Brain (organoid and tissue), 16 donors: ENCODE measurements at places on chromosomes 6 and 20.

DNA sequence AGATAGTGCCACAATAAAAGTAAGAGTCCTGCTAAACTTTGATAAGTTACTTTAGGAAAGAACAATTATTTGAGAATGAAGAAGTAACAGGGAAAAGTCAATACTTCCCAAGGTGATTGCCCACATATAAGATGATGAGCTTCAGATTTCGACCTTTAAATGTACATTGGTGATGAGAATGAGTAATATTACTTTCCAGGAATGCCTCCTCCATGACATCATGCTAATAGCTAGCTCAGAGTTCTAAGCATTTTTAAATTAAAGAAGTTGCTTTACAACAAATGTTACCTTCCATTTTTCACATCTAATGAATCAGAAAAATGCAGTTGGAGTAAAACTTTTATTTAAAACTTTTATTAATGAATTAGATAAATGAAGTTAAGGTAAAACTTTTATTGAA, 22.5 kb upstream of the OPN5 start:
- DNase-seq = no peak

- DNase-seq = no peak
Observed at GRCh38 chr20:602111-602970, 7.8 kb downstream of the TCF15 start.

GRCh38 chr20:57048027-57048869, 218.2 kb downstream of the BMP7 start:
- DNase-seq = no peak

- no peak for DNase-seq
Observed at GRCh38 chr6:142478117-142478516, 176.3 kb downstream of the ADGRG6 start.
